ENCODE measurements at places on chromosomes 6 and 20. TPM values are rescaled to one million over a fixed set of nuclear protein-coding genes. Genes with fewer than 3 reads are reported as not detected.

DNA sequence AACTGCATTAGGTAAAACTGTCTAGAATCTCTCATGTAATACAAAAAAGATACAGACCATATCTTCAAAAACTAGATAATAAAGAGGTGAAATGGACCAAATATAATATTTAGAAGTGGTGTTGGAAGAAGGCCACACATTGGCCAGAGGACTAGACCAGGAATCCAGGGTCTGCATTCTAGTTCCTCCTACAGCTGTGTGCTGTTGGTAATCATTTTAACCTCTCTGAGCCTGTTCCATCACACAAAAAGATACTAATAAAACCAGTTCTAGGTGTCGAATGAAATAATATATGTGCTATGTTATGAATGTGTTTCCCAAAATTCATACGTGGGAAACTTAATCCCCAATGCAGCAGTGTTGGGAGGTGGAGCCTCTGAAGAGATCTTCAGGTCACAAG lies 111.6 kb upstream of the RREB1 start:
- DNase-seq: no peak

GRCh38 chr20:17873410-17874270 lies 95.0 kb downstream of the SNX5 start:
- no peak for DNase-seq

DNA sequence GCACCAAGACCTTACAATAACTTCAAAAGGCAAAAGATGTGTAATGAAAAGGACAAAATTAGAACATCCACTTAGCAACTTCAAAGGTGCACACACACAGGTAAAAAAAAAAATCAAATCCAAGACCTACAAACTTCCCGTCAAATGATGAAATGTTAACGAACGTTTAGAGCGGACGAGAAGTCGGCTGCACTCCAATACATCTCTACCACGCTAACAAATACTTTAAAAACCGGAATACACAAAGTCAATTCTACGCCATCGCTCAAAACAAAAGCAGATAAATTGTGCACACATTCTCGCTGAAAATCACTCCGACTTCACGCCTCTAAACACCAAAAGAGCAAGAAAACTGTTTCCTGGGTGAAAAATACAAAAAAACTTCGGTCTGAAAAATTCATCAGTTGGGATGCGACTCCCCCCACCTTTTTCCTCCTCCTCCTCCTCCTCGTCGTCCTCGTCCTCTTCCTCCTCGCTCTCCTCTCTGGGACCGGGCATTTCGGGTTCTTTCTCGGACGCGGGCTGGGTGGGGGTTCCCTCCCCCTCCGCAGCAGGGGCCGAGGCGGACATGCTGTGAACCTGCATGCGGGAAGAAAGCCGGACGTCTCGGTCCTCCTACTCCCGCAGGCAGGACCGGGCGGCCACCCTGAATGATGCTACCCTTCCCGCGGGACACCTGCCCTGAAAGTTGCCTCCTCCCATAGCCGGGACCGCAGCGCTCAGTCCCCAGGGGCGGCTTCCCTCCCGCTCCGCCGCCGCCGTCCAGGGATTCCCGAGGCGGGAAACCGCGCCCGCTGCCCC lies 712 bp downstream of the DEK start:
- no peak for DNase-seq

- DNase-seq: peak; percentile 90
Observed at GRCh38 chr20:23629017-23629541, 8.7 kb downstream of the CST3 start.

- no peak for DNase-seq
Observed at GRCh38 chr6:129774697-129775447, 64.9 kb upstream of the ARHGAP18 start.

GRCh38 chr20:50152394-50153152 lies 950 bp downstream of the PEDS1 start:
- no peak for DNase-seq

DNA sequence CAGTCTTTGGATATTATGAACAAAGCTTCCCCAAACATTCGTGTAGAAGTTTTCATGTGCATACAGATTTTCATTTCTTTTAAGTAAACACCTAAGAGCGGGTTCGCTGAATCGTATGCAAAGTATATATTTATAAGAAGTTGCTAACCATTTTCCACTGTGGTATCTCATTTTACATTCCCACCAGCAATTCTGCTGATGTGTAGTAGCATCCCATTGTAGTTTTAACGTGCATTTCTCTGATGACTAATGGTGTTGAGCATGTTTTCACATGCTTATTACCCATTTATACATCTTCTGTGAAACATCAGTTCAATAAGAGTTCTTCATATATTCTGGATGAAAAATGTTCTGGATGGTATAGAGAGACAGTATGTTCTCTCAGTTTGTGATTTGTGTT lies 97.4 kb downstream of the IYD start:
- no peak for DNase-seq

Gene F13A1
- total RNA-seq: 58.4 TPM

Gene FABP7
- not detected for total RNA-seq

Gene EBF4
- 23.1 TPM for total RNA-seq

Data from vagina (tissue), 2 donors.